ENCODE measurements at places on chromosomes 5 and 9.

- no peak for DNase-seq
Observed at GRCh38 chr9:106286249-106286648, 576.7 kb upstream of the ZNF462 start.

GRCh38 chr5:91277093-91277626 is 106.0 kb downstream of the ARRDC3 start:
- DNase-seq = no peak

DNA sequence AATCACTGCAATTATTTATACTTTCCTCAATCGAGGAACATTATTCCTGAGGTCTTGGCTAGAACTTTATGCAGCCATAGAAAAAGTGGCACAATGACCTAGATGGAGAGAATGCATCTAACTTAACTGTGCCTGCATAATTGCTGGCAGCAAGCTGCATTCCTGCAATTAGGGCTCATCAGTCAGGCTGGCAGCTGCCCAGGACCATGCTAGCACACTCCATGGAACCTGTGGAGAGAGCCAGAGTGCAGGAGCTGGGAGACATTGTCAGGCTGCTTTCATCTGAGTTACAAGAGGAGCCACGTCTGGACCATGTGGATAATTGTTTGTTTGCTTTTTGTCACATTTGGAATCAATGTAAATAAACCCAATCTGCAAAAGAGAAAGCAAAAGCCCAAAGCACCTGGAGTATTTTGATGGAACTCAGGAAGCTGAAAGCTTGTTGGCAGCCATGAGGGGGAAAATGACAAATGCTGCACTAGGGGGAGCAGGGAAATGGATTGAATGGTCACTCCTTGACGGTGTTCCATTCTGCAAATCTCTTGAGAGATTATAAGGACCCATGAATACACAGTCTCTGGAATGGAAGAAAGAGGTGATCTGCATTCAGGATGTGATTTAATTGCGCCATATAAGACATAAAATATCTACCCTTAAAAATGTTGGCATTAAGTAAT is 839.9 kb downstream of the MAT2B start:
- DNase-seq = no peak

DNA sequence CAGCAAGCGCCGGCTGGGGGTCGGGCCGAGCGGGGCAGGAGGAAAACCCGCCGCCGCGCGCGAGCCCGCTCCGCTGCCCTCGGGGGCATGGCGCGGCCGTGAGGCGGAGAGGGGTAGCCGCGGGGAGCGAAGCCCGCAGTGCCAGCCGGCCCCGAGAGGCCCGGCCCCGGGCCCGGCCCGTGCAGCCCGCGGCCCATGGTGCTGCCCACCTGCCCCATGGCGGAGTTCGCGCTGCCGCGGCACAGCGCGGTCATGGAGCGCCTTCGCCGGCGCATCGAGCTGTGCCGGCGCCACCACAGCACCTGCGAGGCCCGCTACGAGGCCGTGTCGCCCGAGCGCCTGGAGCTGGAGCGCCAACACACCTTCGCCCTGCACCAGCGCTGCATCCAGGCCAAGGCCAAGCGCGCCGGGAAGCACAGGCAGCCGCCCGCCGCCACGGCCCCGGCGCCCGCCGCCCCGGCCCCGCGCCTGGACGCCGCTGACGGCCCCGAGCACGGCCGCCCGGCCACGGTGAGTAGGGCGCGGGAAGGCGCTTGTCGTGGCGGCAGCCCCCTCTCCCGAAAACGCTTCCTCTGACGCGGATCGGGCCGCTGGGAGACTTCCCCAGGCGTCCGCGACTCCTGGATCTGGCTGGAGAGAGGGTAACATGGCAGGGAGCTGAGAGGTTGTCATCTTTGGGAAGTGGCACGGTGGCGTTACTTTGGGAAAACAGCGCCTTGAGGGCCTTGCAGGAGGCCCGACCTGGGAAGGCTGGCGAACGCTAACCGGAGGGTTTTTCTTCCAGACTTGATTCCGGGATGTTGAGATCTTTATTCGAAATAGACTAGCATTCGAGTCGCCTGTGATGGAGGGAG is 523 bp downstream of the MAML1 start:
- DNase-seq = peak; percentile 66

GRCh38 chr9:137580209-137580953 is 1.7 kb upstream of the DPH7 start:
- DNase-seq = no peak

GRCh38 chr9:116951588-116952435 is 264.7 kb downstream of the TRIM32 start:
- no peak for DNase-seq

- DNase-seq = no peak
Observed at GRCh38 chr9:136059321-136059791, 35.7 kb downstream of the NACC2 start.

DNA sequence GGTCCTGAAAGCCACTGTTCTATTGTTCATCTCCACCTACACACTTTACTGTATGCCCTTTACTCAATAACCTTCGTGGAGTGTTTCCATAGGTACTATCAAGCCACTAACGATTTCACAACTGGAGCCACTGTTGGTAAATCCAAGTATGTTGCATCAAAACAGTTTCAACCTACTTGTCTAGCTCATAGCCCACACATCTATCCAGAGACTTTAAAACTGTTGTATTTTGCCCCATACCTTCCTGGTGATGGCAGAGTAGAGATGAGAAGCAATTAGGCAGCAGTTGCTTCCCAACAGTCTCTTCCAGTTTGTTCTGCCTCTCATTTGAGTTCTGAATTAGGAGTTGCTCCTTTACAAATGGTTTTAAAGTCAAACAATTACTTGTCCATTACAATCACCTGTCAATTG is 607 bp downstream of the FAXDC2 start:
- DNase-seq = no peak

DNA sequence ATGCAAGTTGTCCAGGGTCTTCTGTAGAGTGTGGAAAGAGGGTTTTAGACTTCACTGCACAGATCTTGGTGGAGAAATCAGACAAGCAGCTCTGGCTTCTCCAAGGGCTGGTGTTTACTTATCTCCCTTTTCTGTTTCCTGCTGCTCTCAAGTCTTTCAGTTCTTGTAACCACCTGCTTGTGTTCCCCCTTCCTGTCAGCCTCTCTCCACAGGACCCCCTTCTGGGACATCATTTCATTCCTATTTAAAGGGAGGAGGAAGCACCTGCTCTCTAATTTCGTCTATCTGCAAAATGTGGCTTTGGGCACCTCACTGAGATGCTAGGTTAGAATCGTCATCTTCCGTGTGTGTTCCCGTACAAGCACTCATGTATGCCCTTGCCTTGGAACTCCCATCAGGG is 636.2 kb downstream of the MTRR start:
- DNase-seq = no peak

DNA sequence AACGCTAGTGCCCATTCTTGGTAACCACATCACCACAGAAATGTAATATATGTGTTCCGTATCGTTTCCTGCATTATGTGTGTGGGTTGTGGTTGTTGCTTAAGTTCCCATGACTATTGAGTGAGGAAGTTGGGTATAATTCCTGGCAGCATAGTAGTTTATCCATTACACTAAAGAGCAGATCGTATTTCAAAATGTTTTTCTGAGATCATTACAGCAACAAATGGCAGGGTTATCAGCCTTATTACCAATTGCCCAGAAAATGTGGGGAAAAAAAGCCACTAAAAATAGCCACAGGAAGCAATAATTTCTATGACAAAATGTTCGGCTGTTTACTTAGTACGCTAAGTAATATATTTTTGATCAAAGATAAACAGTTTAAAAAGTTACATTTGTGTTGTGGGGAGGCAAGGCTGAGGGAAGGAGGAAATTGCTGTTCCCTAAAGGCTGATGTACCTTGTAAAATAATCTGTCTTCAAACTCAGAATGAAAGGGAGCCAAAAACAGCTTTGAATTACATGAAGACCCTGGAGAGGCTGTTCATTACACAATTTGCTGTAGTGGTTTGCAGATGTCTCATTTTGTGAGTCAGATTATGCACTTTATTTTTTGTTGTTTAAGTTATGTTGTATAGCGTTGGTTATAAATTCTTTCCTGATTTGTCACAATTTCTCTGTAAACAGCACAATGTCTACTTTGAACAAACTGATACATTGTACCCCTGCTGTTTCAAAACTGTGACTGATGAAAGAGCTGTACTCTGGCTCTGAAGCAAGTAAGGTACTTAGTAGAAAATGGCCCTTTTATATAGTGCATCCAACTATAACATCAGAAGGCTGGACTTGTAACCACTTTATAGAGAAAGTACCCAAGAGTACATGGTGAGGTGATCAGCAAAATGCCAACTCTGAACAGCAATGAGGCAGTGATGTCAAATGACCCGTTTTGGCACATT is 1028.5 kb downstream of the NR2F1-AS1 start:
- no peak for DNase-seq

GRCh38 chr5:130545291-130545690 is 619.8 kb downstream of the HINT1 start:
- DNase-seq = no peak

DNA sequence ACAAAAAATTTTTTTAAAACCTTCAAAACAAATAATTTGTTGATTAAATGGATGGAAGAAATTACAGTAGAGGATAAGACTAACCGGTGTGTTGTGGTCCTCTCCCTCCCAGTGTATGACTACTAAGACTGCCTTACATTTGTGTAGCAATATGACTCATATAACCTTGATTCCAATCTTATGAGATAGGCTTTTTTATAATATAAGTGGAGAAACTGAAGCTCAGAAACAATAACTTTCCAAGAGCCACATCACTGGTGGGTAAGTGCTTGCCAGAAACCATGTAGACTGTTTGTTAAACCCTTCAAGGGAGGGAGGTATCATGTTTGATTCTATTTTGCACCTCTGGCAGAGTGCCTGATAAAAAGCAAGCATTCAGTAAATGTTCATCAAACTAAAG is 47.5 kb downstream of the NLN start:
- DNase-seq = no peak
